H1 (cell line): ENCODE measurements at places on chromosomes 7 and 10. TPM values are rescaled to one million over a fixed set of nuclear protein-coding genes. Genes with fewer than 3 reads are reported as not detected.

DNA sequence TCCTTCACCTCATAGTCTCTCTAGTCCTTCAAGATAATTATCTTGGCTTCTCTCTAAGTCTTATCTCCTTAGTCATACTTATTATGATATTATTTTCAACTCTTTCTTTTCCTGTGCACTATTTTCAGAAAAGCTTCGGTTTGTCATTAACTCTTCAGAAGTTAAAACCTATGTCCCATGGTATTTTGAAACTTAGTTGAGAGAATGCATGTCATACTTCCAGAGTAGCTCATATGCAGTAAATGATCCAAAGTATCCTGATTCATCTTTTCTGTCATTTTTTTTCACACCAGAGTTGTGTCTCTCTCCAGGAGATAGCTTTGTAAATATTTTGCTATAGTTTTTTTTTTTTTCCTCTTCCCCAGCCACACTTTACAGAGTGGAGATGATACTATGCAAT is 1008.6 kb downstream of the NRG3 start:
- H3K36me3 ChIP-seq, result no peaks in the 10 kb centered on the region
- DNase-seq, result no peak
- no peaks in the 10 kb centered on the region for H3K4me1 ChIP-seq
- no peak overlapping the region for H3K4me3 ChIP-seq
- H3K27me3 ChIP-seq, result no peaks in the 10 kb centered on the region

GRCh38 chr10:55183993-55184392 is 383.0 kb upstream of the PCDH15 start:
- no peak overlapping the region for H3K4me3 ChIP-seq
- H3K27ac ChIP-seq, result no peak overlapping the region
- DNase-seq, result no peak
- no peaks in the 10 kb centered on the region for H3K4me1 ChIP-seq

DNA sequence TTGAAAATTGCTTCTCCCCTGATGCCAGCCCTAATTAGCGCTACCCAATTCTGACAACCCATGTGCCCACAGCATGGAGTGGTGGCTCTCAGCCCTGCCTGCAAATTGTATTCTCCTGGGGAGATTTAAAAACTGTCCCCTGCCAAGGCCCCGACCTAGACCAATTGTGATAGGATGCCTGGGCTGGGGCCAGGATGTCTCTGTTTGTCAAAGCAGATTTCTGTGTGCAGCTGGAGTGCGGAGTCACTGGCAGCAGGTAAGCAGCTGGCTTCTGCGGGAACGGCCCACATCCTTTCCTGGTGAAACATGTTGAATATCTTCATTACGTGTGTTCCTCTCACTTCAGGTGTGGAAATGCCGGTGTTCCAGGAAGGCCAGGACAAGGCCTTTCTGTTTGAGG is 238.6 kb downstream of the WDR37 start:
- H3K4me3 ChIP-seq, result no peak overlapping the region
- no peak for DNase-seq
- H3K36me3 ChIP-seq, result no peaks in the 10 kb centered on the region
- H3K4me1 ChIP-seq, result no peaks in the 10 kb centered on the region

DNA sequence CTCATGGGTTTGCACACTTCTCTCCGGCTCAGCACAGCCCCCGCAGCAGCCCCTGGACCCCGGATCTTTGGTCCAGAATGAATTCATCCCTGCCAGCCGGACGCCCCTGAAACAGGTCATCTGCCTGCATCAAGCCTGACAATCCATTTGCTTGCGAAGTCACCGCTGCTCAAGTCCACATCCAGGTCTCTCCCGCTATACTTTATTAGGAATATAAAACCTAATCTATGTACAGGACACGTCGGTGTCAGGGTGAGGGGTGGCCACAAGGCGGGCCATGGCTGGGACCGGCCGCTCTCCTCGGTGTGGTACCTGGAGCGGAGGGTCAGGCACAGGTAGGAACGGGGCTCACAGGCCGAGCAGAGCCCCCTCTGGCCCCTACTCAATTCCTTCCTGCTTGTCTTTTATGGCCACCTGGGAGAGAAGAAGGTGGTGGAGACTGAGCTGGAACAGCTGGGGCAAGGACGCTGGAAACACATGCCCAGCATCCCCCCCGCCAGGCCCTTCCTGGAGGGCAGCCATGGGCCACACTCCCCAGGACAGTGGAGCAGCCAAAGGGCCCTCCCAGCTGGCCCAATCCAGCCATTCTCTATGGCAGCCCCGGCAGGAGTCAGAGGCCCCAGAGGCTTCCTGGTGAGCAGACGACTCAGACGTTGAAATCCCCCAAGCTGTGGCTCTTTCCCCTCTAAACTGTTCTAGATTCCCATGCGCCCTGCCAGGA is 5.3 kb downstream of the POLR2J start:
- no peak overlapping the region for H3K27ac ChIP-seq
- DNase-seq, result no peak
- H3K4me1 ChIP-seq, result no peaks in the 10 kb centered on the region

GRCh38 chr10:126536148-126536547 is 134.3 kb downstream of the C10orf90 start:
- H3K36me3 ChIP-seq, result no peaks in the 10 kb centered on the region
- H3K27ac ChIP-seq, result no peak overlapping the region
- no peak overlapping the region for H3K4me3 ChIP-seq
- DNase-seq, result no peak

GRCh38 chr7:14336256-14336655 is 346.8 kb upstream of the ETV1 start:
- H3K4me1 ChIP-seq, result no peaks in the 10 kb centered on the region
- H3K4me3 ChIP-seq, result no peak overlapping the region
- H3K27me3 ChIP-seq, result no peaks in the 10 kb centered on the region
- no peak overlapping the region for H3K27ac ChIP-seq
- DNase-seq, result no peak

DNA sequence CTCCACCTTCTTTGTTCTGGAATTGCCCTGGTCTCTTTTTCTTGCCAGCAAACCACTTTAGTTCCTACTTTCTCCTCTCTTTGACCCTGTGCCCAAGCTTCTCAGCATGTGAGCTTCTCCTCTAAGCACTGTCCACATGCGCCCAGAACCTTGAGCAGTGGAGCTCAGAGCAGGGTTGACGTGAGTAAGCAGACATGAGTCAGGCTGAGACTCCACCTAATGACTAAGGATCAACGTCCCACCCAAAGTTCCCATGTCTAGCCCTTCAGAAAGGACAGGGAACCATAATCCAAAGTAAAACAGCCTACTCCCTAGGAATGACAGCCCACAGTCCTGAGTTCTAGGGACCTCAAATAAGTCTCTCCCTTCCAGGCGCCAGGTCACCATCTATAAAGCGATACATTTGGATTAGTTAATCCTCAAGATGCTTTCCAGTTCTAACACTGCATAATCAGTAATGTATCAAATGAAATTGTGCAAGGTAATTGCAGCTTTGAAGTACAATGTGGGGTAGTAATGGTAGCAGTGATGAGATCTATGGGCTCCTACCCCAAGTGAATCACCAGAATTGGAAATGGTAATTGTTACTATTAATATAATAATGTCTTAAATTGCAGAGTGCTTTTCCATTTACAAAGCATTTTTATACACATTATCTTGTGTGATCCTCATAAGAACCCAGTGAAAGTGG is 44.5 kb downstream of the KCNMA1 start:
- no peaks in the 10 kb centered on the region for H3K27me3 ChIP-seq
- H3K27ac ChIP-seq, result no peak overlapping the region
- no peak overlapping the region for H3K4me3 ChIP-seq
- DNase-seq, result no peak
- H3K4me1 ChIP-seq, result no peaks in the 10 kb centered on the region

GRCh38 chr10:12455766-12456165 is 106.4 kb downstream of the CAMK1D start:
- DNase-seq, result no peak
- H3K36me3 ChIP-seq, result no peaks in the 10 kb centered on the region
- H3K4me3 ChIP-seq, result no peak overlapping the region
- no peaks in the 10 kb centered on the region for H3K27me3 ChIP-seq
- no peak overlapping the region for H3K27ac ChIP-seq

GRCh38 chr10:91762878-91763277 is 35.3 kb upstream of the TNKS2 start:
- H3K27ac ChIP-seq, result no peak overlapping the region
- H3K4me3 ChIP-seq, result no peak overlapping the region
- no peak for DNase-seq
- no peaks in the 10 kb centered on the region for H3K36me3 ChIP-seq

GRCh38 chr10:116108095-116108494 is 164.9 kb downstream of the GFRA1 start:
- no peaks in the 10 kb centered on the region for H3K27me3 ChIP-seq
- DNase-seq, result no peak
- no peak overlapping the region for H3K27ac ChIP-seq
- H3K4me3 ChIP-seq, result no peak overlapping the region

- no peaks in the 10 kb centered on the region for H3K27me3 ChIP-seq
- no peak for DNase-seq
- no peaks in the 10 kb centered on the region for H3K36me3 ChIP-seq
- no peak overlapping the region for H3K4me3 ChIP-seq
- no peak overlapping the region for H3K27ac ChIP-seq
These were observed 67.8 kb upstream of the NMT2 start for GRCh38 chr10:15236340-15236739.

- no peak for DNase-seq
- H3K27ac ChIP-seq, result no peak overlapping the region
- no peaks in the 10 kb centered on the region for H3K36me3 ChIP-seq
- no peak overlapping the region for H3K4me3 ChIP-seq
- H3K4me1 ChIP-seq, result no peaks in the 10 kb centered on the region; the same call in 1 of the 2 replicates
- H3K27me3 ChIP-seq, result no peaks in the 10 kb centered on the region
These were observed 137.7 kb downstream of the DKK1 start for GRCh38 chr10:52451817-52452216.

The PRPS1L1 gene
- total RNA-seq, result not detected in 2 replicates

The PRLHR gene
- total RNA-seq, result not detected in 2 replicates

The TRIM56 gene
- 17.5 and 18.8 TPM in 2 replicates for total RNA-seq

The ZNF425 gene
- 4.0 and 6.1 TPM in 2 replicates for total RNA-seq

The ZNF485 gene
- 5.9 and 8.2 TPM in 2 replicates for total RNA-seq

The SRGN gene
- not detected in 2 replicates for total RNA-seq

The BCCIP gene
- 118 and 120 TPM in 2 replicates for total RNA-seq

The GSTO2 gene
- total RNA-seq, result 12.7 and 13.1 TPM in 2 replicates
